Inflammatory macrophage (primary cell): ENCODE measurements at places on chromosomes 1 and 21.

- peak; percentile 59 for DNase-seq
Measured at GRCh38 chr21:41777951-41778815, 11.3 kb upstream of the RIPK4 start.

- DNase-seq, result peak; percentile 23
Measured at GRCh38 chr1:21550097-21550496, 40.9 kb downstream of the ALPL start.

- DNase-seq, result no peak
Measured at GRCh38 chr1:177589166-177589565, 380.7 kb downstream of the SEC16B start.

GRCh38 chr1:36432616-36433015 is 17.6 kb downstream of the OSCP1 start:
- no peak for DNase-seq

GRCh38 chr1:160021376-160022074 is 10.3 kb downstream of the PIGM start:
- no peak for DNase-seq

- DNase-seq, result peak; percentile 67
Measured at GRCh38 chr1:162847839-162848453, 13.0 kb downstream of the CCDC190 start.

GRCh38 chr1:166944186-166944967 is 31.0 kb downstream of the ILDR2 start:
- no peak for DNase-seq

DNA sequence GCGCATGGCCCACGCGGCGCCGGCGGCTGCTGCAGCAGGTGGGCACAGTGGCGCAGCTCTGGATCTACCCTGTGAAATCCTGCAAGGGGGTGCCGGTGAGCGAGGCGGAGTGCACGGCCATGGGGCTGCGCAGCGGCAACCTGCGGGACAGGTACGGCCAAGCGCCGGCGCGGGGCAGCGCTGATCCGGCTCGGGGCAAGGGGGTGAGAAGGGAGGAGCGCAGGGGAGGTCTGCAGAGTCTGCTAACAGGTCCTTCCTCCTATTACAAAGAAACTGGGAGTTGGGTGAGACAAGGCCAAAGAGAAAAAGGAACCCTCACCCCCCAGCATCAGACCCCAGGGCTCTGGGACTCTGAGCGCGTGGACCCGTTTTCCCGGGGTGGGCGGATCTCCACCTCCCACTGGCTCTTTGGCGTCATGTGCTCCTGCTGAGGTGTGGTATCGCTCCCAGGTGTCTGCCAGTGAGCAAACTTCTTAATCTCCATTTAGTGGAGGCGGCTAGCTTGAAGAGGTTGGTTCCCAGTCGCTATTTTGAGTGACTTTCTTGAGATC is 431 bp downstream of the MTARC1 start:
- DNase-seq, result no peak

DNA sequence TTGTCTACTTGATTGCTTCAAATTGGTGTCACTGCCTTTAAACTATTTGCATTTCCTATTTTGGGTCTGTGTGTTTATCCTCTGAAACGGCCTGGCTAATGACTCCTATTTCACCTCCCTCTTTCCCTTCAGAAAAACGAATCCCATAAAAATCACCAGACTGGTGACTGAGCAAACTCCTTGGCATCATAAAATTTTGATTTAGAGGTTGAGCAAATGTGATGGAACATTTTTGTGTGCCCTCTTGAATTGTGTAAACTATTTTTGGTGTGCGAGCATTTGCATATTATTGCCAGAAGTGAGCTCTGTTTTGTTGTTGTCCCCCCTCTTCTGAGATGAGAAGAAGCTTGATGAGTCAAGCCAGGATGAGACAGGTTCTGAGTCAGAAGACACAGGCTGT is 316.1 kb downstream of the AJAP1 start:
- no peak for DNase-seq

GRCh38 chr1:52328615-52329014 is 37.4 kb downstream of the CC2D1B start:
- no peak for DNase-seq

DNA sequence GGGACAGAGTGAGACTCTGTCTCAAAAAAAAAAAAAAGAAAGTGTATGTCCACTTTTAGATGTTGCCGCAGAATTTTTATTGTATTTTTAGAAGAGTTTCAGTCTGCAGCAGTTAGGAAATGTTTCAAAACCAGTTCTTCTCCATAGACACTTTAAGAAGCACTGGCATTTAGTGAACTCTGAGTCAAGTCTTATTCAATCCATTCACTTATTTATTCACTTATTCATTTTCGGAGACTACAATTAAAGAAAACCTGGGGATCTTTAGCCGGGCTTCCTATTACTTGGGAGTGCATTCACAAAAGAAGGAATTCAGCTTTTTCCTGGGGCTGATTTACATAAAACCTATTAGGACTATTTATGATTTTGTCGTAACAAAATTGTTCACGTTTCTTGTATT is 12.3 kb downstream of the RCAN3 start:
- DNase-seq, result no peak

DNA sequence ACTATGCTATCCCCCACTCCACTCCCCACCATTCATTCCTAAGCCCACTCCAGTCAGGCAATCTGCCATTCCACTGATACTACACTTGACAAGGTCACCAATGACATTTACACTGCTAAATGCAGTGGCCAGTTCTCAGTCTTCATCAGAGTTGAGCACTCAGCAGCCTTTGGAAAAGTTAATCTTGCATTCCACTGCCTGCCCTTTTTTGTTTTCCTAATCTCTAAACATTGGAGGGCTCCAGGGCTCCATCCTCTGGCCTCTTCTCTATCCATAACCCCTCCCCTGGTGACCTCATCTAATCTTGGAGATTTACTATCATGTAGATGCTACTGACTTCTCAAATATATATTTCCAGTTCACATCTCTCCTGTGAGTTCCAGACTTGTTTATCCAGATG is 70.9 kb upstream of the S1PR1 start:
- DNase-seq, result no peak

GRCh38 chr1:171807556-171807955 is 26.1 kb downstream of the METTL13 start:
- DNase-seq, result peak; percentile 21
